Activated naive CD4-positive, alpha-beta T cell (primary cell): ENCODE measurements at places on chromosomes 5 and 9.

- no peak for DNase-seq
Measured at GRCh38 chr5:58294598-58295305, 165.1 kb downstream of the PLK2 start.

DNA sequence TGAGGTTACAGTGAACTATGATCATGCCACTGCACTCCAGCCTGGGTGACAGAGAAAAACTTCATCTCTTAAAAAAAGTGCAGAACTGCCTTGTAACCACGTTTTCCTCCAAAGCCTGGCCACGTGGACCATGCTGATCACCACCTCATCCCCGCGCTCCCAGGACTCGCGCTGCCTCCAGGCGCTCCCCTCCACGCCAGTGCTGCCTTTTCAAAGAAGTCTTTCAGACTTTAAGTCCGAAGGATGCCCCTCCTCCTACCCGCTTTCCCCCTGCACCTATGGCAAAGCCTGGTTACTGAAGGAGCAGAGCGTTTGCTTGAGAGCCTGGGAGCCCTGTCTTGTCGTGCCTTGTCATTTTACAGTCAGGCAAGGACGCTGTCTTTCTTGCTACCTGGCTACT is 43.8 kb downstream of the HABP4 start:
- DNase-seq = no peak

DNA sequence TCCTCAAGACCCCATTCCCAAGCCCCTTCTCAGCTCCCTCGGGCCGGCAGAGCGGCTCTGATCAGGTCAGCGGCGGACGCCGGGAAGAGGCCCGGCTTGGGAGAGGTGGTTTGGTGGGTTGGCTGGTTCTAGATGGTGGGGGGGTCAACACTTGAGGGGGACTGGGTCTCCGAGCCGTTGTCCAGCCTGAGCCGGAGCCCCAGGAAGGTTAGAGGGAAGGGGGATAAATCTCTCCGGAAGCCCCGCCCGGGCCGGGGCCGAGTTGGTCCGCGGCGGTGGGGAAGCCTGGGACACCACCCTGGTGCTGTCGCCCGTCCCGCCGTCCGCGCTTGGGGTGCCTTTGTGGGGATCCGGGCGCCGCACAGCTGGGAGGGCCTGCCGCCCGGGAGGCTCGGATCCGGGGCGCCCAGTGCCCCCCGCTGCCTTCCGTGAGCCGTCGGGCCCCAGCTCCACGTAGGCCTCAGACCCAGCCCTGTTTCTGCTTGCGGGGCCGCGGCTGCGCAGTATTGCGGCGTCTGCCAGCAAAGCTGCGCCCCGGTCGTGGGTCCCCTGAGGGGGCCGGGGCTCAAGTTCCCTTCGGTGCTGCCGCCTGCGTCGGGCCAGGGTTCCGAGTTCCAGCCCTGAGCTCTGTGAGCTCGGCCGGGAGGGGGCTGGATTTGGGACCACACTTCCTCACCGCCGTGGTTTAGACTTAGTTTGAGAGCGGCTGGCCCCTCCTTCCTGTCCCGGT is 542 bp upstream of the TRIM52 start:
- DNase-seq = no peak

DNA sequence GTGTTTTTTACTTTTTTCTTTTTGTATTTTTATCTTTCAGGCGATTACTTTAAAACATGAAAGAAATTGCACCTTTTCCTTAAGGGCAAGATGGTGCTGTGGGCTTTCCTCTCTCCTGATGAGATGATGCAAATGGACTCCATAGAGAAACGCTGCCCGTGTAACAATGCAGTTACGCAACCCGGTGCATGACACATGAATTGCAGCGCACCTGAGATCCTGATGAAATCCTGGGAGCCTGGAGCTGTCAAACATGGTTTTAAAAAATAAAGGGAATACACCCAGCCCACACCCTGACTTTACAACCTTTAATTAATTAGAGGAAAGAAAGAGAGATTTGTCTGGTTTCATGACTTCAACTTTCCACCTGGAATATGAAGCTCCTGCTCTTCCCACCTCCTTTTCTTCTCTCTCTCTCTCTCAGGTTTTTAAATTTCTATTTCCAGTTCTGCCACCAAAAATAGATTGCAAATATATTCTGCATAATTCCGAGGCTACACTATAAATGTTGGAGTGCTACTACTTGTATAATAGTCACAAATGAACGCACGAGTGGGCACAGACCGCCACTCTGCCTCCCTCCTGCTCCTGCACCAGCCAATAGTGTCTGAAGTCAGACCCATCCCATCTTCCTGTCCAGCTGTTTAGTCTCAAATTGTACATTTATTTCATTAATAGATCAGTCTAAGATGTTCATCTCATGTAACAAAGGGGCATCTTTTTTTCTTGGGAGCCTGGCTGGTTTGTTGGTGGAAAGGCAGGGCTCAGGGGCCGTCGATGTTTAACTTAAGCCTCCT is 179.1 kb downstream of the AUH start:
- no peak for DNase-seq

- DNase-seq = no peak
Measured at GRCh38 chr9:129124506-129125069, 13.4 kb downstream of the PTPA start.

DNA sequence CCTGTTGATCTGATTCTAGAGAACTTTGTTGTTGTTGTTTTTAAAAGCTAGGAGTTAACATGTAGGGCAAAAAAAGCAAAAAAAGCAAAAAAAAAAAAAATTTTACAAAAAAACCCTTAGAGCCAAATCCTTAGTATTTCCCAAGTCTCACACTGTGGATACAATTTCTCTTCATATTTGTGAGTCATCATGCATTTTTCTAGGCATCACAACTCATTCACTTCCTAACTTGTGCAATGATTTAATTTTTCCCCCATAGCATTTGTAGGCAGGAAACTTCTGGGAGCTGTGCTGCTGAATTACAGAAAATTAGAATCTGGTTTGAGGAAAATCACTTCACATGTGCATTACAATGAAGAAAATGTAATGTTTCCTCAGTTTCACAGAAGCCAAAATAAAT is 91.9 kb downstream of the MARCHF3 start:
- no peak for DNase-seq

DNA sequence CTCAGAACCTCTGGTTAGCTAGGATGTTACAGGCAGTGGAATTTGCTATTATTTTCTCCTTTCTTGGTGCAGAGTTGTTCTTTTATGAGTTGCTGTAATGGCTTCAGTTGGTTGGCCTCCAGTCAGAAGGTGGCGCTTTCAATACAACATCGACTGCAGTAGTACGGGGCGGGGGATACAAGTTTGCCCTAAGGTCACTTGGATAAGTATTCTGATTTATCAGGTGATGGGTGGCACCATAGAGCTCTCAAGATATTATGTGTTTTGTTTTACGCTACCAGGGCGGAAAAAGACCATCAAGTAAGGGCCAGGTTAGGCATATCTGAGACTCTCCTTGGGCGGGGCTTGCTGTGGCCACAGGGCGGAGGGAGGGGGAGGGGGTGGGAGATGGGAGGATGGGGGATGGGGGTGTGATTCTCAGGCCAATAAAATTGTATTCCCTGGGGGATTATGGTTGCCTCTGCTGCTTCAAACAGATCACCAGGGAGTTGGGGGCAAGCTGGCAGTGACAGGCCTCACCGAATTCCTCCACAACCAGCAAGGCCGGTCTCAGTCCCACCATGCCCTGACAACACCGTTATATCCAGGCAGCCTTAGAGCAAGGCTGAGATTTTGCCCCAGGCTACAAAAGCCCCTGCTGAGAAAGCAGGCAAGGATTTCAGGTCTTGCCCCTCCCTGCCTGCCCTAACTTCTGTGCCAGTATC is 15.9 kb upstream of the RNF38 start:
- no peak for DNase-seq

DNA sequence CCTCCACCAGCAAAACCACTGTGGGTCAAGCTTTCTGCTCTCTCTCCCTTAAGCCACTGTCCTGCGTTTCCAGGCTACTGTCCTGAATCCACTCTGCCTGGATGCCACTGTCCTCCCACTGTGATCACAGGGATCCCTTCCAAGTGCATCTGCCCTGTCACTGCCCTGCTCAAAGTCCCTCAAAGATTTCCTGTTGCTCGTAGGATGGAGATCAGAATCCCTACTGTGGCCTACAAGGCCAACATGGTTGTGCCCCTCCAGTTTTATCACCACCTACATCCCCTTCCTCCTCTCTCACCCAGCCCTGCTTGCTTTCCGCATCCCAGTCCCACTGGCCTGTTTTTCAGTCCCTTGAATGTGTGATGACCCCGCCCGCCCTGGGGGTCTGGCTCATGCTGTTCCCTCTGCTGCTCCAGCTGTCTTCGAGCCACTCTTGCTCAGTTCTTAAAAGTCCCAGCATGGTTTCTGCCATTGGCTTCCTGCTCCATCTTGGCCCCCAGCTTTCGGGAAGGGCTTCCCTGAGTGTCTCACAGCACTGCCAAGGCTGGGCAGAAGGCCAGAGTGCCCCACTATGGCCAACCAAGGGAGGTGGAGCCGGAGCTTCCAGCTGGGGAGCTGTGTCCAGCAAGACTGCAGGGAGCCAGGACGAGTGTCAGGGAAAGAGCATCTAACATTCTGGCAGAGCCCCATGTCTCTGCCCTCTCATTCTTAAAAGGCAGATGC is 12.9 kb upstream of the FRRS1L start:
- DNase-seq = no peak

DNA sequence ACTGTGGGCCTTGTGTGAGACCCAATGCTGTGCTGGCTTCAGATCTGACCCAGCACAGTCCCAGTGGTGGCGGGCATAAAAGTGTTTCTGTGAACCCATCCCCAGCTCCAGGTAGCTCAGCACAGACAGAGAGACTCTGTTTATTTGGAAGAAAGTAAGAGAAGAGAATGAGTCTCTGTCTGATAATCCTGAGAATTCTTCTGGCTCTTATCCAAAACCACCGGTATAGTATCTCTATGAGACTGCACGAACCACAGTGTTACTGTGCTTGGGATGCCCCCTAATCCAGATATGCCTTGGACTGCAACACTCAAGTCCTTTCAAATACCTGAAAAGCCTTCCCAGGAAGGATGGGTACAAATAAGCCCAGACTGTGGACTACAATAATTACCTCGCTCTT is 1660.8 kb upstream of the ACO1 start:
- no peak for DNase-seq

DNA sequence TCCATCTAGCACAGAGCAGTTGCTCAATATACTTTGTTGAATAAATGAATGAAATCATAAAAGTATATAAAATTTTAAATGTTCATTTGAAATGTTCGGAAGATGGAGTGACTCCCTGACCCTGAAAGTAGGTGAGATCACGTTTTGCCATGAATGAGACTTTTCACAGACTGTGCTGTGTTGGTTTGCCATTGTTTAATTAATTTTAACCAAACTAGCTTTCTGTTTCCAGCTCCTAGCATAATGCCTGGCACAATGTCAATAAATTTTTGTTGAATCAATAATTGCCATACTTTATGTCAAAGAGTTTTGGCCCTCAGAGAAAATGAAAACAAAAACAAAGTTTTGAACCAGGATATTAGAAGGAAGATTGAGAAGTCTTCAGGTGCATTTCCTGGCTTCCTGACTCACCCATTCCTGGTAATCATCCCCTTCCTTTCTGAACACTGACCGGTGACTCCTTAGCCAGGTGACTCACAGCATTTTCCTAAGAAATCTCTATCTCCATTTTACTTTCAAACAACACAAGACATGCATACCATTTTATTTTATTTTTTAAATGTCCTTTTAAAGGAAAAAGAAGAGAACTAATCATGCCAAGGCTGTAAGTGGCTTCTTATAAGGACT is 15.1 kb downstream of the SLC28A3 start:
- DNase-seq = no peak

- no peak for DNase-seq
Measured at GRCh38 chr5:91024727-91025126, 358.4 kb downstream of the ARRDC3 start.

GRCh38 chr9:3240656-3241268 is 285.0 kb downstream of the RFX3 start:
- DNase-seq = peak; percentile 38

- DNase-seq = no peak
Measured at GRCh38 chr5:10528056-10528816, 35.6 kb upstream of the ANKRD33B start.

DNA sequence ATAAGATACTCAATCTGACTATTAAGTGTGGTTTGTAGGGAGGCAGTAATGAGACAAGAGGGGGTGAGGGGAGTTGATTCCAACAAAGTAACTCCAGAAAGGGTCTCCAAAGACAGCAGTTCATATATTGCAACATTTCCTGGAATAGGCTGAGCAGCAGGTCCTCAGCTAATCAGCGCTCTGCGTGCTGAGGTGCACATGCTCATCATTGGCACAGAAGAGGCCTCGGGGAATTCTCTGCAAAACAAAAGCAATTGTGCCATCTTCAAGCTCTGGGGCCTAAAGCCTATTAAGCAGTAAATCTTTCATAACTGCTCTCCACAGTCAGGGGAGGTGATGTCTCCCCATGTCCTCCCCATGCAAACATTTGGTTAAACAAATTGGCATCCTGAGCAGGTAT is 357.3 kb downstream of the SPOCK1 start:
- DNase-seq = no peak

GRCh38 chr5:149069711-149070110 is 6.8 kb upstream of the SH3TC2 start:
- DNase-seq = no peak

- DNase-seq = no peak
Measured at GRCh38 chr5:172407822-172408221, 46.5 kb downstream of the SH3PXD2B start.

DNA sequence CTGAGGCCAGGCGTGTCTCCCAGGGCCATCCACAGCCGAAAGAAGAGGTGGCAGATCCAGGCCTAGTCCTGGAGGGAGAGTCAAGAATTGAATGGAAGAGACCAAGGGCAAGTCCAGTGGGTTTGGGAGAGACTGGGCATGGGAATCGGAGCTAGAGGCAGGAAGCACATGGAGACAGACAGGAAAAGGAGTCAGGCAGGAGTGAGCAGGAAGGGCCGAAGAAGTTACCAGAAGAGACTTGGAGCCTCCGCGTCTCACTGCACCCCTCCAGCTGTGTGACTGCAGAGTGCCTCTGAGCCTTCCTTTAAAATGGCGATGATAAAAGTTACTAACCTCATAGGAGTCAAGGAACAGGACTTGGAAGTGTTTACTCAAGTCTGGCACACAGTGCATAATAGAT is 64.4 kb upstream of the ANGPTL2 start:
- no peak for DNase-seq

GRCh38 chr5:141889282-141889871 is 11.2 kb upstream of the PCDH1 start:
- no peak for DNase-seq

- no peak for DNase-seq
Measured at GRCh38 chr5:66553916-66554575, 42.1 kb upstream of the MAST4 start.

GRCh38 chr9:99192786-99193465 is 28.8 kb downstream of the ALG2 start:
- DNase-seq = no peak

GRCh38 chr5:116484645-116485044 is 90.0 kb downstream of the SEMA6A start:
- no peak for DNase-seq

GRCh38 chr9:108776920-108777639 is 78.7 kb downstream of the ACTL7B start:
- no peak for DNase-seq

DNA sequence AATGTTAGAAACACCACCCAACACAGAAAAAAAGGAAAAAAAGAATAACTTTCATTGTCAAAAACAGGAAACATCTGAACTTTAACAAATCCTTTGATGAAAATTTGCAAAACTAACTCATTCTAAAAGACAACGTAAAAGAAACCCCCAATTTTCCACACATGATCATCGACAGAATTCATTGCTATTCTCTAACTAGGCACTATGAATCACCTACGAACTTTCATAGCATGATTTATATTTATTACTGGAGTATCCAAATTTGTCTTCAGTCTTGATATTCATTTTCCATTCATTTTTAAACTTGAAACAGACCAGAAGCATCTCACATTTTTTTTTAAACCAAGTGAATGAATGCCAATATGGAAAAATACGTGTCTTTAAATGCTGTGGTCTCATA is 514.6 kb downstream of the TLE4 start:
- DNase-seq = no peak

- DNase-seq = no peak
Measured at GRCh38 chr9:123434619-123435240, 78.7 kb downstream of the CRB2 start.
